Caki2 (cell line): ENCODE measurements at places on chromosomes 5 and 9.

- DNase-seq = peak; percentile 43
Observed at GRCh38 chr9:85142496-85142911, 473.0 kb downstream of the NTRK2 start.

DNA sequence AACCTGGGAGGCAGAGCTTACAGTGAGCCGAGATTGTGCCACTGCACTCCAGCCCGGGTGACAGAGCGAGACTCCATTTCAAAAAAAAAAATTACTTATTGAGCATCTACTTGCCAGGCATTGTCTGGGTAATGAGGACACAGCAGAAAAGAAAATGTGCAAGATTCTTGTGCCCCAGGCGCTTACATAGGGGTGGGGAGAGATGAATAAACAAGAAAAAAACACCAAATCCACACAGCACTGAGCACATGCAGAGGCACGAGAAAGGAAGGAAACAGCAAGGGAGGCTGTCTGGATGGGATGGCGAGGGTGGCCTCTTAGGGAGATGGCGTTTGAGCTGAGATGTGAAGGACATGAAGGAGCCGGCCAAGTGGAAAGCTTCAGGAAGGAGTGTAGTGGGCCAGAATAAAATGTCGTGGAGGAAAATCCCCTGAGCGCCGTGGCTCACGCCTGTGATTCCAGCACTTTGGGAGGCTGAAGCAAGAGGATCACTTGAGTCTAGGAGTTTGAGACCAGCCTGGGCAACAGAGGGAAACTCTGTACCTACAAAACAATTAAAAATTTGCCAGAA lies 13.9 kb downstream of the DYNC2I2 start:
- DNase-seq = no peak

DNA sequence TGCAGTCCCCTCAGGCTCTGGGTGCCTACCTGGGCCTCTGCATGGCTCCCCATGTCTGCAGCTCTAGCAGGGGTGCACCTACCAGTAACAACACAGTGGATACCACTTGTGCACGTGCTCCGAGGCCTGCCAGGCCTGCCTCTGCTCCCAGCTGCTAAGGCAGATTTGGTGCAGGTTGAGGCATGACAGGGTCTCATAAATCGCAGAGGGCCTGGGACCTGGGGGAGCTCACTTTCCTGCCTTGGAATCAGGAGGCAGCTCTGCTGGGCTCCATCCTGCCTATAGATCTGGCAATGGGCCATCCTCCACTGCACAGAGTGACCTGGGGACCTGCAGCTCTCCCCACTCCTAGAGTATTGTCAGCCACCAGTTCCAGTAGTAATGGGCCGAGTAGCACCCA lies 121.9 kb upstream of the CXCL14 start:
- DNase-seq = no peak

- DNase-seq = no peak
Observed at GRCh38 chr9:10255758-10256157, 357.0 kb downstream of the PTPRD start.

GRCh38 chr5:65986050-65986451 lies 59.7 kb downstream of the ERBIN start:
- DNase-seq = peak; percentile 14
